Kidney (tissue), 22 donors: ENCODE measurements at places on chromosomes 5 and 9. TPM values are rescaled to one million over a fixed set of nuclear protein-coding genes. Genes with fewer than 3 reads are reported as not detected.

Gene ZMAT2
- 51.4 TPM for total RNA-seq

Gene CRHBP
- 8.6 TPM for total RNA-seq

Gene UHRF2
- 45.1 TPM for total RNA-seq

Gene CNOT6
- total RNA-seq, result 25.7 TPM

Gene C1QTNF3
- 38.4 TPM for total RNA-seq

Gene DROSHA
- total RNA-seq, result 51.6 TPM

Gene CARD9
- 7.0 TPM for total RNA-seq

Gene ATOSB
- 18.6 TPM for total RNA-seq

Gene CBY3
- total RNA-seq, result not detected

Gene SPATA9
- 1.0 TPM for total RNA-seq

Gene GPX8
- total RNA-seq, result 29.7 TPM

Gene CCNO
- total RNA-seq, result 5.9 TPM

Gene CDX1
- not detected for total RNA-seq

Gene POLR1E
- 17.2 TPM for total RNA-seq

Gene CDC37L1
- total RNA-seq, result 24.7 TPM

Gene PCDHA8
- total RNA-seq, result 0.82 TPM

Gene TSPAN17
- 34.3 TPM for total RNA-seq

Gene LECT2
- total RNA-seq, result not detected

Gene STKLD1
- 1.9 TPM for total RNA-seq

Gene PCDHGA3
- total RNA-seq, result 4.0 TPM

Gene ARL14EPL
- total RNA-seq, result not detected

Gene NFIB
- total RNA-seq, result 112 TPM

Gene SLCO4C1
- total RNA-seq, result 35.1 TPM

Gene MSX2
- 0.79 TPM for total RNA-seq

Gene ROPN1L
- total RNA-seq, result 1.7 TPM

Gene FOXD4L6
- not detected for total RNA-seq

Gene FNIP1
- total RNA-seq, result 31.1 TPM

Gene SLC27A6
- total RNA-seq, result not detected

Gene NMRK1
- 42.3 TPM for total RNA-seq

Gene ACTBL2
- total RNA-seq, result 0.13 TPM

Gene SPINK4
- total RNA-seq, result not detected

Gene TMEFF1
- total RNA-seq, result 0.66 TPM

Gene SOX30
- 0.09 TPM for total RNA-seq

Gene PHF19
- total RNA-seq, result 17.4 TPM

Gene SLC1A3
- 27.8 TPM for total RNA-seq

Gene TMEM232
- total RNA-seq, result 11.3 TPM

Gene GARIN3
- not detected for total RNA-seq

Gene FBN2
- total RNA-seq, result 1.0 TPM

Gene DMGDH
- total RNA-seq, result 10.4 TPM

Gene CDHR2
- 4.2 TPM for total RNA-seq

Gene CARTPT
- total RNA-seq, result not detected

Gene OTULINL
- 10.8 TPM for total RNA-seq

Gene FRMD3
- total RNA-seq, result 11.0 TPM

Gene TSLP
- total RNA-seq, result 1.4 TPM

Gene RNF183
- total RNA-seq, result 3.6 TPM

Gene DUSP1
- total RNA-seq, result 172 TPM

Gene GADD45G
- total RNA-seq, result 7.3 TPM

Gene OGN
- 3.8 TPM for total RNA-seq

Gene TMED9
- total RNA-seq, result 168 TPM

Gene TRPM3
- total RNA-seq, result 11.4 TPM
